Stimulated activated CD8-positive, alpha-beta memory T cell treated with anti-CD3 and anti-CD28 coated beads, Interleukin-4, amount 100 ng/mL, for 24 hours (primary cell): ENCODE measurements at places on chromosomes 2 and 18.

- no peak for DNase-seq
These were observed 59.6 kb upstream of the NDUFV2 start for GRCh38 chr18:9042766-9043481.

GRCh38 chr2:22999951-23000350 lies 385.0 kb upstream of the KLHL29 start:
- no peak for DNase-seq

DNA sequence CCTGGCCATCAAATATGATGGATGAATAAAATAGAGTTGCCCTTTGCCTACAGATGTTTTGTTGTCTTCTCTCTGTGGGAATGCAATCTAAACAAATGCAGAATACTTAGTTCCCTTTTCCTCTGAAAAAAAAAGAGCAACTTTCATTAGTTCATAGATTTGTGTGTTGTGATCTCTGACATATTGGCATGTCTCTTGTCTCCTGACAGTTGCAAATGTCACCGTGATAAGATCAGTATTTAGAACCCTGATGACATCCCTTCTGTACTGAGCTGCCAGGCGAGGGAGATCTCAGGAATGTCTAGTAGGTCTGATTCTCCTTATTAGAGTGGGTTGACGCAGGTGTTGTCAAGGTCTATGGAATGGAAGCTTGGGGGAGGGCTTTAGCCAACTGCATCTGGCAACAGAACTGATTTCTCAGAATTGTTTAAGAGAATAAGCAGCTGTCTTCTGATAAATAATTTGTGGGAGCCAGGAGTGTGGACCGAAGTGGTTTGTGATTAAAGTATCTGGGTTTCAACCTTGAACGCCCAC lies 130.4 kb downstream of the GALR1 start:
- no peak for DNase-seq

DNA sequence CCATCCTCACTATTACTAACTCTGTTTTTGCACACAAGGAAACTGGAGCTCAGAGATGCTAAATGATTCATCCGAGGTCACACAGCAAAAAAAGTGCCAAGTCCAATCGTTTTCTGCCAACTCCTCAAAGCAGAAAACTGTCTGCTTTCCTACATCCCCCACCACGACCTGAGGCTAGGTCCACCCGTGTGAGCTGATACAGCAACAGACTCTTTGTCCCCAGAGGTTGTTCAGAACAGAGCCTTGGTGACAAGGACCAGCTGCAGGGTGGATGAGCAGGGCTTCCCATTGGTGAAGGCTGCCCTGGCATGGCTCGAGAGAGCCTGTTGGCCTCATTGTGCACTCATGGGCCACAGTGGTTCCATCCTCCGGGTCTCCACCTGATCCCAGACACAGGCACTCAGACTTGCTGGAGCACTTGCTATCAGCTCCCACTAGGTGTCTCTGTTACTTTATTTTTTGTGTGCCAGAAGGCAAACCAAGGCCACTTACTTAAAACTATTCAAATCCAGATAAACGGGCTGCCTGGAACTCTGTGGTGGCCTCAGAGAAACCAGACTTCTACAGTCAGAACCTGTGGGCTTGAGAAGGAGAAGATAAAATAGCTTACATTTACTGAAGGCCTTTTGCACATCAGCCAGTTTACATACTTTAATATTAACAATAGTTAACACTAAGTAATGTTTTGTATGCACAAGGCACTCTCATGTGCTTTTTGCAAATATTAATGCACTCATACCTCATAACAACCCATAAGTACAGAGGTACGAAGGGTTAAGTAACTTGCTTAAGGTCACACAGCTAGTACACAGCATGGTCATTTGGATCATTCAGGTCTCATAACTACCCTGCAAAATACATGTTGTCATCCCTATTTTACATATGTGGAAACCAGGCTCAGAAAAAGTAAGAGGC lies 62.9 kb upstream of the CTIF start:
- DNase-seq, result no peak

DNA sequence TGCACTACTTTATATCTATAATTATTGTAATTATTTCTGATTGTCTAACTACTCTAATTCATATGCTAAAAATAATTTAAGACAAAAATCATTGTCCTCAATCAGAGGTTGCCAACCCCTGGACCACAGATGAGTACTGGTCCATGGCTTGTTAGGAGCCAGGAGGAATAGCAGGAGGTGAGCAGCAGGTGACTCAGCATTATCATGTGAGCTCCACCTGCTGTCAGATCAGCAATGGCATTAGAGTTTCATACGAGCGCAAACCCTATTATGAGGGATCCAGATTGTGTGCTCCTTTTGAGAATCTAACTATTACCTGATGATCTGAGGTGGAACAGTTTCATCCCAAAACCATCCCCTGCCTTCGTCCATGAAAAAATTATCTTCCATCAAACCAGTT lies 1434.4 kb downstream of the LRP1B start:
- no peak for DNase-seq

DNA sequence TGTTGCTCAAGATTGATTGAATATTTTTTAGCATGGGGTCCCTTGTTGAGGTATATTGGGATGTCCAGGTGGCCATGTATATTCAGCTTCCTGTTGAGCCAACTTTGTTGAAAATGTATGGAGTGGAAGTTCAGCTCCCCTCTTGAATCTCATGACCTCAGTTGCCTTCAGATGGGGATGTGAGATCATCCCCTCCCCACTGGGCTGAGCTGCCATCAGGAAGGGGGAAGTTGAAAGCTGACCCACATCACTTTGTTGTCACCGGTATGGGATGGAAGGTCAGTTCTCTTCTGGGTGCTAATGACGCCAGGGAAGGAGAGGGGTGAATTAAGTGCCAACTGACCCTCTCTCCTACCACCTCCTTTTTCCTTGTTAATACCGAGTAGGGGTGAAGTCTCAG lies 33.9 kb downstream of the ACOXL start:
- no peak for DNase-seq

- DNase-seq, result no peak
These were observed 105.7 kb downstream of the CDH2 start for GRCh38 chr18:28071199-28071598.

DNA sequence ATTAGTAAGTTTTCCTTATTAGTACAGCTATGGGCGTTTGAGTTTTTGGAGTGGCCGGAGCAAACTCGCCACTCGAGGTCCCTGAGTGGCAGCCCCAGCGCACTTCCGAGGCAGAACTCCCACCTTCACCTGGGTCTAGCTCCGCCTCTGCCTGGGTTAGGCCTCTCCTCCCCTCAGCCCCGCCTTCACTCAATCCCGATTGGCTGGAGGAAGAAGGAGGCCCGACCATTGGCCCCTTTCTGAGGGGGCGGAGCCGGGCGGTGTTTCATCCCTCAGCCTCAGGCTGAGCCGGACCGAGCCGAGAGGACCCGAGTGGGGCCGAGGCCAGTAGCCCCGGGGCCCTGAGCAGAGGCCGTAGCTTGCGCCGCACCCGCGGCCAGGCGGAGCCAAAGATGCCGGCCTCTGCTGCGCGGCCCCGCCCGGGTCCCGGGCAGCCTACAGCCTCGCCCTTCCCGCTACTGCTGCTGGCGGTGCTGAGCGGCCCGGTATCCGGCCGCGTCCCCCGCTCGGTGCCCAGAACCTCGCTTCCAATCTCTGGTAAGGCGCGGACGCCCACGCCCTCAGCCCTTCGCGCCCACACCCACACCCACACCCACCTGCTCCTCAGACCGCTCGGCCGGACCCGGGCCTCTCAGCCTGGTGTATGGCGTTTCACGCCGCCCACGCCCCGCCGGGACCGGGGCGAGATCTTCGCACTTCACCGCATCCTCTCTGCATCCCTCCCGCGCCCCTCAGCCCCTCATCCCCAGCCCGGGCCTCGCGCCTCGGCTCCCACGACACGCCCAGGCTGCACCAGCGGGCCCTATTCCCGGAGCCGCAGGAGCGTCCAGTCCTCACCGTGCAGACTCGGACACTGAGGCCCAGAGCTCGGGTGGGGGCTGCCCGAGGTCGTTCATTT lies at the start of gene SEMA4F:
SEMA4F (plus strand) TSS at position 263 of the 898 bp plus-strand sequence; CDS start at position 393, 130 bp downstream.
- DNase-seq, result peak; percentile 93

- no peak for DNase-seq
These were observed 16.5 kb downstream of the GREB1 start for GRCh38 chr2:11550302-11550701.

DNA sequence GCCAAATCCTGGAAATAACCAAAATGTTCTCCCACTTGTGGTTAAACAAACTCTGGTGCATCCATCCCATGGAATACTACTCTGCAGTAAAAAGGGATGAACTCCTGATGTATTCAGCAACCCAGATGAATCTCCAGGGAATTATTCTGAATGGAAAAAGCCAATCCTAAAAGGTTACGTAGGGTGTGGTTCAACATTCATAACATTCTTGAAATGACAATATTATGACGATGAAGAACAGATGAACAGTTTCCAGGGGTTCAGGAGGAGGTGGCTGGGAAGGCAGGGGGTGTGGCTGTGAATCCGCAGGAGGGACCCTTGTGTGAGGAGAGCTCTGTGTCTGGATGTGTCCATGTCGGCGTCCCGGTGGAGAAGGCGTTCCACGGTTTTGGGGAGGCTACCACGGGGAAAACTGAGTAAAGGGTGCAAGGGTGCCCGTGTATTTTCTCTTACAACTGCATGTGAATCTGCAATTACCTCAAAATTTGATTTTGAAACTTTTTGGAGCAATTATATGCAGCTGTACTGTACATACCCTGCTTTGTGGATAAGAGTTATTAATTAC lies 47.3 kb downstream of the KCNG2 start:
- no peak for DNase-seq

DNA sequence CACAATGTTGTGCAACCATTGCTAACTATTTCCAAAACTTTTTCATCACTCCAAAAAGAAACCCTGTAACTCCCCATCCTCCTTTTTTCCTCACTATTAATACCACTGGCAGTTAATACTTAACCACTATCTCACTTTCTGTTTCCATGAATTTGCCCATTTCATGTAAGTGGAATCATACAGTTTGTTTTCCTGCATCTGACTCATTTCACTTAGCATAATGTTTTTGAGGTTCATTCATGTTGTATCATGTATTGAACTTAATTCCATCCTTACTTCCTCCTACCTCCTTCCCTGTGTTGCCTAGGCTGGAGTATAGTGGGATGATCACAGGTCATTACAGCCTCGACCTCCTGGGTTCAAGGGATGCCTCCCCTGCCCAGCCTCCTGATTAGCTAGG lies 68.3 kb downstream of the FAM117B start:
- DNase-seq, result no peak

DNA sequence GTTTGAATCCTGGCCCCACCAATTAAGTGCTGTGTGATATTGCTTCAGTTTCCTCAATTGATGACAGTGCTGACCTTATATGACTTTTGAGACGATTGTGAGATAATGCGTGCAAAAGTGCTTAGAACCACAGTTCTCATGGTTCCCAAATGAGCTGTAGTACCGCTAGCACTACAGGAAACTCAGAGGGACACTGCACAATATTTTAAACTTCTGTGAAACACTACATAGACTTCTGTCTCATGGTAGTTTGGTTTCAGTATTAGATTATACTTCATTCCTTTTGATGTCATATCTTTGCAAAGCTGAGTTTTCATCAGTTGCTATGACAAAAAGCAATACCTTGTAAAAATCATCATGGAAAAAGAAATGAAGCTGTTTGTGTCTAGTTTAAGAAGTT lies 368.0 kb downstream of the PARD3B start:
- DNase-seq, result no peak
